Cerebellum (tissue), 4 donors: ENCODE measurements at places on chromosomes 12 and 14.

GRCh38 chr12:93153321-93153720, 224.2 kb upstream of the EEA1 start:
- DNase-seq, result no peak

- DNase-seq, result no peak
Observed at GRCh38 chr14:51880835-51881580, 20.6 kb downstream of the GNG2 start.

DNA sequence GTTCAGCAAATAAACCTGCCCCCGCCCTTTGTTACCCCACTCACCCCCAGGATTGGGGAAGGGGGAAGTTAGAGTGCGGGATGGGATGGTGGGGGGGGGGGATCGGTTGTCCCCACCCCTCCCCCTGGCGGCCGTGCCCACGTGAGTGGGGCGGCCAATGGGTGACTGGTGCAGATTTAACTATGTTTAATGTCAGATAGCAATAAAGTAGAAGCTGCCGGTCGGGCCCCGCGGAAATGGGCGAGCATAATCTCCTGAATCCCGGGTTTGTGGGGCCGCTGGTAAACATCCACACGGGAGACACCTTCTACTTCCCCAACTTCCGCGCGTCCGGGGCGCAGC, at the start of gene HOXC12:
TSS of gene HOXC12 (plus strand) at position 210 of the 342 bp plus-strand sequence. CDS start at position 237, 27 bp downstream.
- no peak for DNase-seq

GRCh38 chr12:45975506-45975905, 14.9 kb downstream of the SCAF11 start:
- DNase-seq, result no peak

DNA sequence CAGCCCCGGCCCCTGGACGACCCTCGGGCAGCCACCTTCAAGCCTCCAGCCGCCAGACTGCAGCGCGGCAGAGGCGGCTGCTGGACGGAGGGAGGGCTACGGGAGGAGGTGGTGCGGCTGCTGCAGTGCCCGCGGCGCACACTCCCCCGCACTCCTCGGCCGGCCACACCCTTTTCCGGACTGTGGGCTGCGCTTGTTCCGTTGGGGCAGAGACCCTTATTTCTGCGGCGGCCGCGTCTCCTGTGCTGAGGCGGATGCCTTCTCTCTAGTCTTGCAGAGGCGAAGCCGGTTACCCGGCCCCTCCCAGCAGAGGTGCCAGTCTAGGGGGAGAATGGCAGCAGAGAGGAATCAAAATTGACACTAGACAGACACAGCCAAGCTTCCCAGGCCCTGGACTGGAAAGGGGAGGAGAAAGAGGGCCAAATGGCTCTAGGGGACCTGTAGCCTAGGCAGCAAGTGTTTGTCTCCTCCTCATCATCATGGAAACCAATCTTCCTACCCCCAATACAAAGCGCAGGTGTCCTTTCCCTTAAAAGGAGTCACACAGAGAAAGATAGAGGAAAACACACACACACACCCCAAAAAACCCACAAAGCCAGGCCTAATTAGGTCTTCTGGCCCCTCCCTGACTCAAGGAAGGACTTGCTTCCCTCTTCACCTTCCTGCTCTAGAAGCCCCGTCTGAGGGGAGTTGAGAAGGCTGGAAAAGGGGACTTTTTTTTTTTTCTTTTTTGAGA, 1.3 kb downstream of the ESYT1 start:
- DNase-seq, result peak; percentile 26

DNA sequence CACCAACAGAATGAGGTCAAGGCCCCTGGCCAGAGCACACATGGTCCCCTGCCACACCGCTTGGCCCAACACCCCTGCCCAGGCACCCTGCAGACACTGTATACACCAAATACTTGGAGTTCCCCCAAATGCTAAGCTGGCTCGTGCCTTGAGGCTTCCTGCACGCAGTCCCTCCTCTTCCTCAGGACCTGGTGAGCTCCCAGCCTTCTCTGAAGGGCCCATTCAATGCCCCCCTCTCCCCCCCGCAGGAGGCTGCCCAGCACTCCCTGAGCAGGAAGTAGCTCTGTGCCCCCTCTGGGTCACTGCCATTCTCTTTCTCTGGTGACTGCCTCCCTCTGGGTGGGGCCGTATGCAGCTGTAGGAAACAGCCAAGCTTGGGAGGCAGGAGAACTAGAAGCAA, 75.3 kb downstream of the ITPK1 start:
- no peak for DNase-seq

DNA sequence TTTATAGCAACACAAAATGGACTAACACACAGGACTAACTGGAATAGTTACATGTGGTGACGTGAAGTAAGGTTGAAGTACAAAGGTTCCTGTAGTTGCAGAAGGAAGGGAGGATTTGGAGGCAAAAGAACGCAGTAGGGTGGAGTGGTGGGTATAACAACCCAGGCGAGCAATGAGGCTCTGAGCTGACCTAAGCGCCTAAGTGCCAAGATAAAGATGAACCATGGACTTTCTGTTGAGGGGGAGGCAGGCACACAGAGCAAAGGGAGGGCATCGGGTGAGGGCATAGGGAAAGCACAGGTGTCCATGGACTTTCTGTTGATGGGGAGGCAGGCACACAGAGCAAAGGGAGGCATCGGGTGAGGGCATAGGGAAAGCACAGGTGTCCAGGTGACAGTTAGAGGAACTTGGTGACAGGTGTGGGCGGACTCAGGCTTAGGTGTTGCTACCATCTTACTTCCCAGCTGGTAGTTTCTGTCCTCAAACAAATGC, 15.2 kb downstream of the SCNN1A start:
- no peak for DNase-seq

DNA sequence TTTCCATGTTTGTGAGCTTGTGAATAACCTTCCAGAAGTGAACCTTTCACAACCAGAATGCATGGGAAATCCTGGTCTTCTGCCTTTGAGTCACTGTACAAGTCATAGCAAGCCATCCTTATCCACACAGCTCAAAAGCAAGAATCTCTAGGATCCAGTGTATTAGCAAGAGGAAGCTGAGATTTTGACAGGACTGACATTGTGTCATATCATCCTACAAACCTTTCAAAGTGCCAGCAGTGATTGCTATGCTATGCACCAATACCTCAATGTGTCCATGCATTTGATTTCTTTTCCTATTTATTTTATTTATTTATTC, 13.5 kb upstream of the NRDE2 start:
- no peak for DNase-seq

- no peak for DNase-seq
Observed at GRCh38 chr12:52344111-52344510, 22.9 kb upstream of the KRT83 start.

DNA sequence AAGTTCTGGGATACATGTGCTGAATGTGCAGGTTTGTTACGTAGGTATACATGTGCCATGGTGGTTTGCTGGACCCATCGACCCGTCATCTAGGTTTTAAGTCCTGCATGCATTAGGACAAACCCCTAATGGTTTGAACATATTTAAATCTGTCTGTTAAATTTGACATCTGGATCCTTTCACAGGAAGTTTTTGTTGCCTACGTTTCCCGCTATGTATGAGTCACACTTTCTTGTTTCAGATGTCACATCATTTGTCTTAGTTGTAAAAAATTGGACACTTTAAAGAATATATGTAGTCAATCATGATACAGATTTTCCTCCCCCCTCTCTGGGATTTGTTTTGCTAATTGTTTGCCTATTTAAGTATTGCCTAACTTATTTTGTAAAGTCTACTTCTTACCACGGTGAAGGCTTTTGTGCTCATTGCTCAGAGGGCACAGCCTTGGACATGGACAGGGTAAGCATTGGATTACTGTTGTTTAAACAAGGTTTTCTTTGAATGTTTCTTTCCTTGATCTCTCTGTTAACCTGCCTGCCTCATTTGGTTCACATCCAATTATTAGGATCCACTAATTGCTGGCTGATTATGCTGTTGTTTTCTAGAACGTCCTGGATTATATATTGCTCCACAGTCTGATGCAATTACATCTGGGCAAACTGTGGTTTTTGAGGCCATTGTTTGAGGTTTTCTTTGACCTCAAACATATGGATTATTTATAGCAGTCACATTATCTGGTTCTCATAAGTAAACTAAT, 1441.4 kb downstream of the AACS start:
- DNase-seq, result no peak

- no peak for DNase-seq
Observed at GRCh38 chr12:111099186-111099585, 178.8 kb upstream of the MYL2 start.

DNA sequence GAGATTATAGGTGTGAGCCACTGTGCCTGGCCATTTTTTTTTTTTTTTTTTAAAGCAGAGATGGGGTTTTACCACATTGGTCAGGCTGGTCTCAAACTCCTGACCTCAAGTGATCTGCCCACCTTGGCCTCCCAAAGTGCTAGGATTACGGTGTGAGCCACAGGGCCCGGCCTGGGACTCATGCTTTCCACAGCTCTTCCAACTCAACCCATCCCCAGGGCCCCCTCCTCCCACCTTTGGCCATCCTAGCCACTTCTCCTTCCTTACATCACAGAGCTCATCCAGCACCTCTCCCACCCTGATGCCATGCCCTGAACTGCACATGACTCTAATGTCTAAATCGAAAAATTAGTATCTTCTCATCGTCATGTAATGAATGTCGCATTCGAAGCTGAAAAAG, 12.6 kb upstream of the TDRD9 start:
- DNase-seq, result no peak

DNA sequence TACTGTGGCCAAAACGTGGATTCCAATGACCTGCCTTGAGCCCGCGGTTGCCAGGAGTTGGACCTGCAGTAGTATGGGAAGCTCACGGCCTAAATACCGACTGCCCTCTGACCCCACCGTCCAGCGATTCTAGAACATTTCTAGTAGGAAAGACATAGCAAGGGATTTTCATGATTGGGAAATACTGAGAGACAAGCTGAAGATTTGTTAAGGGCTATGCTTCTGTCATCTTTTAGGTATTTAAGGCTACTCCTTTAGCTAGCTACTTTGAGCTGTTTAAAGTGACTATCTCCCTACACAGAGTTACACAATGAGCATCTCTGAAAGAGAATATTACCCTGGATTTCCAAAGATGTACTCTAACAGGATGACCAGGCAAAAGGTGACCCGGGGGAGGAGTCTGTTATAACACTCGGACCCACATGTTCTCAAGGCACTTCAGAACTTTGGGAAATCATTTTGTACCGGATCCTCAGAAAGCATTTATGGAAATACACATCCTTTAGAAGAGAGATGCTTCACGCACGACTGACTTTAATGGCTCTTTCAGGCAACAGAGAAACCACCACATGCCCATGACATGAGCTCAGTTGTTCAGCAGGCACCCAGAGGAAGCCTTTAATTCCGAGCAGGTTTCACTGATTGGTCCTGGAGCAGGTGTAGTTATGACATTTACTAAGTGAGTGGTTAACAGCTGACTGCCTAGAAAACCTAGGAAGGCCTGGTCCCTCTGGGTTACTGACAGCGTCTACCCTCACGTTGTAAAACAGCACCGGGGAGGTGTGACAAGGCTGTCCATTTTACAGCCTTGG, 4.2 kb downstream of the BAG5 start:
- DNase-seq, result no peak

DNA sequence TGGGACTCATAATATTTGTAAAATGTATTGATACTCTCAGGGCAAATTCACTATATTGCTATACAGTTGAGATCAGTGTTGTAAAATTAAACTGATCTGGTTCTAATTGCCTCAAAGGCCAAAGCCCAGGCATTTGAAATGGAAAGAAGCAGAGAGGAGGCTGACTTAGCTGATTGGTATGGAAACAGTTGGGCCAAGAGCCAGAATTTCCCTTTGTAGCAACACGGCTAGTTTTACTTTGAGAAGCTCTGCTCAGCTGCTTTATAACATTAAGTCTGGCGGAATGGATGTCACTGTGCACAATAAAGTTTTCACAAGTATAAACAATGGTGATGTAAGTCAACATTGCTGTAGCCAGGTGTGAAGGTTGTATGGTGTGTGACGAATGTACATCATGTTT, 186.4 kb downstream of the MSRB3 start:
- no peak for DNase-seq

DNA sequence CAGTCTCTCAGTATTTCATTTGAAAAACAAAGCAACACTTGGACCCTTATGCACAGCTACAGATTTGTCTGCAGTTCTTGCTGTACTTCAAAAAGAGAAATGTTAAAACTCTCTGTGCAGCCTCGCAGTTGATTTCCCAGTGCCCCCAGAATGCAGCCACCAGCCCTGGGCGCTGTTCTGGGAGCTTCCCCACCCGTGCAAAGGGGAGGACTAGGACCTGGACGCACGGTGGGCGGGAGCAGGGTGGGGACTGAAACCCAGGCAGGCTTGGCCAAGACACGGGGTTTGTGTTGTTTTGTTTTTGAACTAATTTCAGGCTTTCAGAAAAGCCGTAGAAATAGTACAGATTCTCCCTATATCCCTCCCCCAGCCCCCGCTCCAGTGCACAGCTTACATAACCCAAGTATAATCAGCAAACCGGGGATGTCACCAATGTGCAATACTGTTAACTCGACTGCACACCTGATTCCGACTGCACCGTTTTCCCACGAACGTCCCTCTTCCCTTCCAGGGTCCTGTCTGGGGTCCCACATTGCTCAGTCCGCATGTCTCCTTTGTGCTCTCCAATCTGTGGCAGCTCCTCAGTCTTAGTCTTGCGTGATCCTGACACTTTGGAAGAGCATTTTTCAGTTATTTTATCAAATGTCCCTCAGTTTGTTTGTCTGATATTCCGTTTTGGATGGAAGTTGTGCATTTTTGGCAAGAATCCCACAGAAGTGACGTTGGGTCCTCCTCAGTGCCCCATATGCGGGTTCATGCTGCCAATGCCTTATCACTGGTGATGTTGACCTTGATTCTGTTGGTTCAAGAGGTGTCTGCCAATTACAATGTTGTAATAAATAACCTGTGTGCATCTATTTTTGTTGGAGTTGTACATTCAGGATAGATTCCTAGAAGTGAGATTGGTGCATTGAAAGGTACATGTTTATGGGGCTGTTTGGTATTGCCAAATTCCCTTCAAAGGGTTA, 95.9 kb downstream of the SETD3 start:
- DNase-seq, result no peak

- no peak for DNase-seq
Observed at GRCh38 chr12:89413234-89413633, 60.9 kb upstream of the DUSP6 start.

GRCh38 chr12:9799961-9800360, 27.3 kb upstream of the KLRF1 start:
- no peak for DNase-seq

DNA sequence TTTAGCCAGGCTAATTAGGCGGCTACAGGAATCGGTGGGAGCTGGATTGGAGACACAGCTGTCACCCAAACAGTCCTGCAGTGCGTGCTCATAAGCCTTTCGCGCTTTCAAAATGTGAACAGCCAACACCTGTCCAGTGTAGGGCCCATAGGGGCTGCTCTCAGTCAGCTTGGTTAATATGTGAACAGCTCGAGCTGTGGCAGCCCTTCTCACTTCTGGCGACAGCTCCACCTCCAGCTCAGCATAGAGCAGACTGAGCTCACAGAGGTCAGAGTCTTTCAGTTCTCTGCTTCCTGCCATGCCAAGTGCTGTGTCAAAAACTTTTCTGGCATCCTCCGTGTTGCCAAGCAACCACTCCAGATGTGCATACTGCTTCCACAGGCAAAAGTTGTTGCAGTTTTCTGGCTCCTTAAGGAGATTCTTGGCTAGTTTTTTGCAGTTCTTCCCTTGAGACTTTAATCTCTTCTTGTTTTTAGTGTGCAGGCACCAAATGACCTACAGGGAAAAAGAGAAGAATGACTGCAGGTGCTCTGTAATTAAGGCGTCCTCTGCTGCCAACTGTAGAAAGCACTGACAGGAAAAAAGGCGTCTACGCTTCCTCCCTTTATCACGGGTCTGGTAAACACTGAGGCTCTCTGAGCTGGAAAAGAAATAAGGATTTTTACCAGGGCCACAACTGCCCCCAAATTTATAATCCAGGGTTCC, 32.5 kb downstream of the PSMC1 start:
- peak; percentile 20 for DNase-seq

GRCh38 chr12:88299567-88300101, 157.5 kb downstream of the TMTC3 start:
- no peak for DNase-seq
